ENCODE measurements at places on chromosomes 11 and 22.

GRCh38 chr22:25334162-25334490, 114.7 kb downstream of the CRYBB2 start:
- peak; percentile 64 for DNase-seq

- no peak for DNase-seq
Measured at GRCh38 chr22:37310815-37311595, 28.7 kb downstream of the CYTH4 start.

GRCh38 chr11:124612567-124613246, 1.5 kb downstream of the PANX3 start:
- no peak for DNase-seq

- DNase-seq, result no peak
Measured at GRCh38 chr11:64715756-64716472, 7.1 kb downstream of the NRXN2 start.

DNA sequence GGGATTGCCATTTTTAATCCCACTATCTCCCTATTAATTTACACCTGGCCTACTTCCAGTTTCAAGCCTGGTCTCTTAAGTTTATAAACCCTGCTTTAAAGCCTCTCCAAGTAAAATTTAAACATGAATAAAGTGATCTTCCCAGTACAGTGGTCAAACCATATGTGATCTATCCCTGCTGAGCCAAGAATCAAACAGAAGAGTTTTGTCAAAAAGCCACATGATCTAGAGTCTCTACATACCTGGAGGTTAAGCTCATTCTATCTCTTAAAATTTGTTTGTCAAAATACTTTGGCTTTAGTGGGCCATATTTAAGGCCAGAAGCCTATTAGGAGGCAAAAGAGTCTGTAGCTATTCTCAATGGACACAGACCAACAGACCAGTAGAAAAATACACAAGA, 42.9 kb upstream of the DDI1 start:
- DNase-seq, result no peak

DNA sequence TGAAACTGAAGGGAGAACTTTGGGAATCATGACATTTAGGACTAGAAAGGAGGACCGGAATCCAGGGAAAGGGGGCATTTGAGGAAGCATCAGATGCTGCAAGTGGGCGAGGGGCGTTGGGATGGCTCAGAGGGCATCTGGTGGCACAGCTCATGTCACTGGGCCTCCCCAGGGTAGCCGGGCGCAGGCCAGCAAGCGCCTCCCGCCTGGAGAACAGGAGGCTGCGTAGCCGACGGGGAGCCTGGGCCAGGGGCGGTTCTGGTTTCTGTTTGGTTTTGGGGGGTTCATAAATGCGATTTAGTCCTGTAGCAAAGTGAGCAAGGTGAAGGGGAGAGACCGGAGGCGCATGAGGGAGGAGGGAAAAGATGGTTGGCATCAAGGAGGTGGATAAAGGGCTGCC, 443 bp upstream of the ST14 start:
- DNase-seq, result no peak

GRCh38 chr11:60918939-60919265, 4.9 kb downstream of the TMEM109 start:
- no peak for DNase-seq

DNA sequence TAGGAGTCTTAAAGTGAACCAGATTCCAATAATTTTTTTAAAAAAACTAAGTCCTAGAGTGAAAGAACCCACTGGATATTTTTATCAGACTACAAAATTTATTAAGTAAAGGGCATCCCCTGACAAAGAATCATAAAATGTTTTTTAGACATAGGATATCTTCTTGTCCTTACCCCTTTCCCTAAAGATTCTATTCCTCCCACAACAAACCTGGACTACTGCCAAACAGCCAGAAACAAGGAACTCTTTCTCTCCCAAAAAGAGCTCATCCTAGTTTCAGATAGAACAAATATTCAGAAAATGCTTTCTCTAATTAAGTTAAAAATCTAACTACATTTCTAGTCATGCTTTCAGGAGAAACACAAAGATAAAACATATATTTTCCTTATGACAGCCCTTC, 327.1 kb downstream of the FAM181B start:
- DNase-seq, result no peak

DNA sequence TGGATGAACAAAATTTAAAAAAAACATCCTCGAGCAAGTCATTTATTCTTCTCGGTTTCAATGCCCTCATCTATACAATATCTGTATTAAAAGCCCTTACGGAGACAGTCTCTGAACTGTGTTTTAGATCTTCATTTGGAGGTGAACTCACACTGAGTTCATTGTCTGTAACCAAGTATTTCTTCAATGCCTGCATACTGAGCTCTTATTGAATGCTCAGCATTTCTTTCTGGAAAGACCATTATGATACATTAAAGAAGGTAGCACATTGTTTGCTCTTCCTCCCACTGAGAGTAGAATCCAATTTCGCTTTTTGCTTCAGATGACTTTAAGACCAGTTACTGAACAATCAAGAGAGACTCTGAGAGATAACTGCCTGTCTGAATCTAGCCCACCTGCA, 1.7 kb upstream of the ANO3 start:
- no peak for DNase-seq

- no peak for DNase-seq
Measured at GRCh38 chr11:101721270-101721669, 137.5 kb upstream of the TRPC6 start.

GRCh38 chr11:117418737-117419481, 91.3 kb downstream of the CEP164 start:
- DNase-seq, result no peak

- DNase-seq, result no peak
Measured at GRCh38 chr11:28860893-28861292, 752.7 kb downstream of the METTL15 start.

DNA sequence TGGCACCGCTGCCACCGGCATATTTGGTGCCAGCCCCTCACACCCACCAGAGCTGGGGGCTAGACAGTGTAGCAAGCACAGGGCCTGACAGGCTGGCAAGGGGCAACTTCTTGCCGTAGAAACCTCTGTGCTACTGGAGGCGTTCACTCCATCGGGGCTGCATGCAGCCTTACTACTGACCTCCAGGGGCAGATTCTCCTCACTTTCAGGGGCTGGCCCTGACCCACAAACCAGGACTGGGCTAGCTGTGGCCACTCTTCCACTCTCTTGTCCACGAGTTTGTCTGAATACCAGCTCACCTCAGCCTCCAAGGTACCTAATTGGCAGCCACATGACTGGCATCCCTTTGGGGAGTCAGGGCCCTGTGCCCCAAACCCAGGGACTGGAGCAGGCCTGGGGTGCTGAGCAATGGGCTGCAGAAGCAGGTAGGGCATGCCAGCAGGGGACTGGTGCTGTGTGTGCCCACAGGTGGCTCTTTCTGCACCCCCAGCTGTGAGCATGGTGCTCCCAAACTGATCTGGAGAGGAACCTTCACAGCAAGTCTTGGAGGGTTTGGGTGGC, 2.1 kb upstream of the LMO1 start:
- DNase-seq, result peak; percentile 12

DNA sequence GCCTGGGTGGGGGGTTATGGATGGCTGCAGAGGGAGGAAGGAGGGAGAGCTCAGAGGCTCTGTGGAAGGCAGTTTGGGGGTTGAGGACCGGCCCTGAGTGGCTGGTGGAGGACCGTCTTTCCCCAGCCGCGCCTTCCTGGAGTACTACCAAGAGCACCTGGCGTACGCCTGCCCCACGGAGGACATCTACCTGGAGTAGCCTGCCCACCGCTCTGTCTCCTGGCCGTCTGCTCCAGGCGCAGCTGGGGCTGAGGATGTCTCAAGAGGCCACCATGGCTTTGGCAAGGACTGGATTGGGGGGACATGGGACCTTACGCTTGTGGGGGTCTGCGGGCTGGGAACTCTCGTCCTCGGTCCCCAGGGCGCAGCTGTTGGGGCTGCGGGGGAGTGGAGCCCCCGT, 10.0 kb downstream of the MAPK8IP2 start:
- no peak for DNase-seq

Data from Calu3 (cell line).